ENCODE measurements at places on chromosomes 1 and 21.

DNA sequence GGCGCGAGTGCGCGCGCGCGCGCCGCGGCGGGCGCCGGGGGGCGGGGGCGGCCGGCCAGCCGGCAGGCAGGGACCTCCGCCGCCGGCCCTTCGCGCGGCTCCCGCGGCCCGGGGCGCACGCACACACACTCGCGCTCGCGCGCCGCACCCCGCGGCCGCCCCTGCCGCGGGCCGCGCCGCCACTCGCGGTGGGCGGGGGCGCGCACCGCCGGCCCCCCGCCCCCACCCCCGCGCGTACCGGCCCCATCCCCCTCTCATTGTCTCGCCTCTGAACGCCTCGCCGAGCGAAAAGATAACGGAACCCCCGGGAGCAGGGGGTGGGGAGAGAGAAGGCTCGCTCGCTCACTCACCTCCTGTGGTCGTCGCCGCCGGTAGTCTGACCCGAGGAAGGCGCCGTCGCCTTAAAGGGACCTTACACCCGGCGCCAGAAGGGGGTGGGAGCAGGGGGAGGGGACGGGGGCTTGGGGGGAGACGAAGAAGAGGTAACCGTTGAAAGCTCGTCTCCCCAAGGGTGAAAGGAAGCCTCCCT is 428 bp downstream of the POGZ start:
- peak; percentile 69 for DNase-seq

DNA sequence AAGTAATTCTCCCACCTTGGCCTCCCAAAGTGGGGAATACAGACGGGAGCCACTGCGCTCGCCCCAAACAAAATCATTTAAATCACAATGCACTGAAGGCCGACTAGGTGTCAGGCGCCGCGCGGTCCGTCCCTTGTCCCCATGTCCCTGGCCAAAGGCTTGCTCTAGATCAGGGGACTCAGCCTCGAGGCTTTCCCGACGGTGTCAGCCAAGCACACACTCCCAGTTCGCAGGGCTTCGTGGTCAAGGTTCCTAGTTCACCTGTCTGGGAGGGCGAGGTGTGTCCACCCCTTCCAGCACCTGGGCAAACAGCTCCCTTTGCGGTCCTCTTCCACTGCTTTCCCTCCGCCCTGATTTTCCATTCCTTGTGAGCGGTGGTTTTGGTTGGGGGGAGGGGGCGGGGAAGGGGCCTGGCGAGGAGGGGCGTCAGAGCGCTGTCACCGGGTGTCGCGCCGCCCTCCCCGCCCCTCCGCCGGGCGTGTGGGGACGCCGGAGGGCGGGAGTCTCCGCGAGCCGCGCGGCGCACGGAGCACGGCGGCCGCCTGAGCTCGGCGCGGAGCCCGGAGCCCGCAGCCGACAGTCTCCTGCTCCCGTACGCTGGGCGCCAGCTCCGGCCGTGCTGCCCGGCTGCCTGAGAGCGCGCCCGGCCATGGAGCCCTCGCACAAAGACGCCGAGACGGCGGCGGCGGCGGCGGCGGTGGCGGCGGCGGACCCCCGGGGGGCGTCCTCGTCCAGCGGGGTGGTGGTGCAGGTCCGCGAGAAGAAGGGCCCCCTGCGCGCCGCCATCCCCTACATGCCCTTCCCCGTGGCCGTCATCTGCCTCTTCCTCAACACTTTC is at the start of gene STUM:
Gene STUM, plus strand, starts transcription at position 509 of the 838 bp plus-strand sequence. Its CDS starts 141 bp downstream, at position 650.
- peak; percentile 27 for DNase-seq

DNA sequence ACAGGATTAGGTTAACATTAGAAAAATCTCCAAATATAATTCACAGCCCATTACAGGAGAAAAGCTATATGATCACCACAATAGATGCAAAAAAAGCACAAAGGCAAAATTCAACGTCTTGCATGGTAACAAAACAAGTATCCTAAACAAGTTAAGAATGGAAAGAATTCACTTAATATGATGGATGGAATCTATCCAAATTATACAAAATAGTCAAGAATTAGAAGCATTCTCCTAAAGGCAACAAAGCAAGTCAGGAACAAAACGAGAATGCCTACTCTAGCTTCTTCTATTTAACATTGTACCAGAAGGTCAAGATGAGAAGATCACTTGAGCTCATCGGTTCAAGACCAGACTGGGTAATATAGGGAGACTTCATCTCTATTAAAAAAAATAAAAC is 442.8 kb downstream of the SETD4 start:
- DNase-seq = no peak

DNA sequence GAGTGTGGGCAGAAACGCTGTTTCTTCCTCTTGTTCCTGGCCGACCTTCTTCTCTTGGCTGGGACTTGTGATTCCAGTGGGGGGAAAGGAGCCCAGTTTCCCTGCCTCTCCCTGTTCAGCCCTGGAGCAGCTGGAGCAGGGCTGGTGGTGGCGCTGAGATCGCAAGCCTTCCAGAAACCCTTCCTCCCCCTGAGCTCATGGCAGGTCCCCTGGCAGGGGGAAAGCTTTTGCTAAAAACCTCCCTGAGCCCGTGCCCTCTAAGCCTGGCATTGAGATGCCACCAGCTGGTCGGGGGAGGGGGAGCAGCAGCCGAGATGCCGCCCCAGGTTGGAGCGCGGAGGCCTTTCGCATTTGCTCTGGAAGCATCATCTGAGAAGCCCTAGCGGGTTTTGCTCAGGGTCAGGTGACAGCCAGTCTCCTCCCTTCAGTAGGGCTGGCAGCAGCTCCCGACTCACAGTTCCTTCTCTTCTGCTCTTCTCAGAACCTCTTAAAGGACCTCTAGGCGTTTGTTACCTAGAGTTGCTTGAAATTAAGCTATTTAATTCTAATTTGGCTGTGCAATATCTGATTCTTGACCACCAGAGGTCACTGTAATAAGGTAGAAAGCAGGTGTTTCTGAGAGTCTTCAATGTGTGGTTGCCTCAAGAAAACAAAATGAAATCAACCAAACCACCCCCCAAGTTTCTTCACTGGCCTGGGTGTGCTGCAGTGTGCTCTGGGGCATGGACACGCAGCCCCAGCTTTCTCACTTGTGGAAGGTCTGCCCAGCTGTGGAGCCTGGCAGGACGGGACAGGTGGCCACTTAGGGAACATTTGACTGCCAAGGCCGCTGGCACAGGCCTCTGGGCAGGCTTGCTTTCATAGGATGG is 257.3 kb downstream of the CAMTA1 start:
- DNase-seq = peak; percentile 70

GRCh38 chr1:43634721-43635120 is 15.2 kb upstream of the KDM4A start:
- DNase-seq = no peak
